ENCODE measurements at places on chromosomes 2 and 18.

GRCh38 chr2:236254674-236255073, 9.5 kb downstream of the ASB18 start:
- DNase-seq, result no peak

- DNase-seq, result no peak
Observed at GRCh38 chr18:13445241-13445897, 226.8 kb downstream of the LDLRAD4 start.

- DNase-seq, result peak; percentile 85
Observed at GRCh38 chr18:7812431-7813063, 245.4 kb downstream of the PTPRM start.

DNA sequence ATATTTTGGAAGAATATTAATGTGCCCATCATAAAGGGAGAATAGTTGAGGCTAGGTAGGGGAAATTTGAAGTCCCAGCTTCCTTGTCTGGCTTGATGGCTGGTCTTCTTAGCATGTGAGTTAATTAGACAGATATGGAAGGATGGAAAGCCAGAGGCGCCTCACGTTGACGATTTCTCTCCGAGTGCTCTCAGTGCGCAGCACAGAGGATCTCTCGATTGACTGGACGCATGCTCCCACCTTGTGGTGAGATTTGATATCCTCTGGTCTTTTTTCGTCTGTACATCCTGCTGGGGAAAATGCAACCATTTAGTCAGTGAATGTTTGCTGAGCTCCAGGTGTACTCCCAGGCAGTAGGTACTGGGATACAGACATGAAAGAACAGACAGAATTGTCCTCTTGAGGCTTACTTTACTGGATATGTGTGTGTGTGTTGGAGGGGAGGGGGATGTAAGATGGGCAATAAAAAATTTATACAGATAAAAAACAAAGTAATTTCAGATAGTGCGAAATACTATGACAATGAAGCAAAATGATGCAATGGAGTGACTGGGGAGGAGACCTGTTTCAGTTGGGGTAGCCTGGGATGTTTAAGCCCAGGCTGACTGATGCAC, 66.9 kb upstream of the ZNG1B start:
- DNase-seq, result peak; percentile 88

DNA sequence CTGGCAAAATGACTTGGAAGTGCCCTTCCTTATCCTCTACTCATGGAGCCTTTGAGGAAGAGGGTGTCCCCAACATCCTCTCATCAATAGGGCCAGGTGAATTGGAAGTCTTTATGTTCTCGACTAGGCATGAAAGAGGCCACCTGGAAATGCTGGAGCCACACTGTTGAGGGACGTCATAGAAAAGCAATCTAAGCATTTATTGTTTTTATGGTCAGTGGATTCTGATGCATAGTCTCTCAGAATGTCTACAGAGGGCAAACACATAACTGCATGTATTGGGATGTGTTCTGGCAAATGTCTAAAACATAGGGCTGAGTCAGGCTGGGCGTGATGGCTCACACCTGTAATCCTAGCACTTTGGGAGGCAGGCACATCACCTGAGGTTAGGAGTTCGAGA, 246.6 kb upstream of the SP5 start:
- no peak for DNase-seq

GRCh38 chr2:21728133-21728532, 604.4 kb downstream of the TDRD15 start:
- no peak for DNase-seq

- DNase-seq, result peak; percentile 16
Observed at GRCh38 chr2:117087535-117088291, 726.8 kb upstream of the DDX18 start.

GRCh38 chr2:216134958-216135541, 25.9 kb downstream of the XRCC5 start:
- DNase-seq, result no peak

GRCh38 chr2:3535794-3536681, 16.7 kb upstream of the ADI1 start:
- DNase-seq, result peak; percentile 92

- peak; percentile 71 for DNase-seq
Observed at GRCh38 chr2:234291765-234292204, 205.1 kb downstream of the ARL4C start.

GRCh38 chr2:33765122-33765521, 166.0 kb upstream of the FAM98A start:
- DNase-seq, result peak; percentile 66

- DNase-seq, result no peak
Observed at GRCh38 chr2:109527079-109527478, 86.7 kb downstream of the SEPTIN10 start.

DNA sequence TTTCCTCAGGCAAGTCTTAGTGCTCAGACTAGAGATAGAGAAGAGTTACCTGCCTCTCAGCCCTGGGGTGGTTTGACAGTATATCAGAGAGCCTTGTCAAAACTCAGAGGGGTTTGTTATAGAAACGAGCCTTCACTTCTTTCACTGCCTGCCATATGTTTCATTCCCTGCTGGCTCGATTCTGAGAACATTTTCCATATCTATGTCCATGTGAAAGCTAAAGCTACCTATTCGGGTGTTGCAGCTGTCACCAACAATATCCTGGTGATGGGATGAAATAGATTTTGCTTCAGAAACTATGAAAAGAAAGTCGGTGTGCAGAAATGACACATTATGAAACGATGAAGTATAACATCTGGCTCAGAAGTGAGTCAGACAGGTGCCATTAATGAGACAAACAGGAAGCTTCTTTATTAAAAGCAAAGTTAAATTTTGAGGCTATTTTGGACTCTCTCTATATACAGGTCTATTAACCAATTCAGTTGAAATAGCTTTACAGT, 56.1 kb upstream of the TANK start:
- DNase-seq, result no peak

GRCh38 chr2:54434229-54434628, 21.9 kb upstream of the SPTBN1 start:
- no peak for DNase-seq

- peak; percentile 93 for DNase-seq
Observed at GRCh38 chr2:102114851-102115497, 27.6 kb upstream of the IL1R1 start.

DNA sequence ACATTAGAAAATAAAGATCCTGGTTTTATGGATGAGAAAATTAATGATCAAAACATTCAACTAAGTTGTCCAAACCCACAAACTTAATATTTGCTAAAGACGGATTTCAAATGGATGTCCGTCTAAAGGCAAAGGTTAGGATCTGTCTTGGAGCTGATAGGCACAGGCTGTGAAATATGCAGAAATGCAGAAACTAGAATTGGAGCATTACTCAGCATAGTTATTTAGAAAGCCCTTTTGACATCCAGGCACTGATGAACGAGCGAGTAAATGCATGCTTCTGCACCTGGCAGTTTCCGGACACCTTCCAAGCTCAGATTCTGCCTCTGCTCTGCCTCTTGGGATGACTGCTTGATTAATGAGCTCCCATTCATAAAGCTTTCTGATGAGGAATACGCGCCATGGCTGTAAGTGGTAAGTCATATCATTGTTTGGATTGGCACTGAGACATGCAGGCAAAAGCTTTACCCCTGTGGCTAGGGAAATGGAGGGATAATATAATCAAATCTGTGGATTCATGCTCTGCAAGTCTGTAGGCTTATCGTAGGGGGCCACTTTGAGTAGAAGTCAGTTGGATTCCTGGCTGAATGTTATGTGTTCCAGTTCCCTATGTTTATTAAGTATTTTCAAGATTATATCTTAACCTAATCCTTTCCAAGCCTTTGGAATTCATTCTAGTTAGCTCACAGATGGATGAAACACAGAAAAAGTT, 2176.3 kb upstream of the CELF4 start:
- peak; percentile 72 for DNase-seq

- peak; percentile 36 for DNase-seq
Observed at GRCh38 chr2:188089901-188090300, 201.8 kb upstream of the GULP1 start.

GRCh38 chr18:8844721-8845148, 139.4 kb downstream of the MTCL1 start:
- peak; percentile 55 for DNase-seq

- no peak for DNase-seq
Observed at GRCh38 chr18:23137788-23138216, 2.5 kb downstream of the CABLES1 start.

- DNase-seq, result no peak
Observed at GRCh38 chr2:220212296-220213080, 585.1 kb downstream of the SLC4A3 start.

GRCh38 chr2:186302263-186302662, 183.8 kb upstream of the ZC3H15 start:
- DNase-seq, result no peak

DNA sequence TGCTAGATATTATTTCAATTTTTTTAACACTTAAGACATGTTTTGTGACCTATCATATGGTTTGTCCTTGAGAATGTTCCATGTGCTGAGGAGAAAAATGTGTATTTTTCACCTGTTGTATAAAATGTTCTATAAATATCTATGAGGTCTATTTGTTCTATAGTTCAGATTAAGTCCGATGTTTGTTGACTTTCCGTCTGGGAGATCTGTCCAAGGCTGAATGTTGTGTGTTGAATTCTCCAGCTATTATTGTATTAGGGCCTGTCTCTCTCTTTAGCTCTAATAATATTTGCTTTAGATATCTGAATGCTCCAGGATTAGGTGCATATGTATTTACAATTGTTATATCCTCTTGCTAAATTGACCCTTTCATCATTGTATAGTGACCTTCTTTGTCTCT, 144.1 kb downstream of the NYAP2 start:
- no peak for DNase-seq

GRCh38 chr2:54052825-54053718, 62.3 kb upstream of the ACYP2 start:
- DNase-seq, result no peak

- no peak for DNase-seq
Observed at GRCh38 chr2:206881708-206882410, 57.5 kb upstream of the CPO start.

DNA sequence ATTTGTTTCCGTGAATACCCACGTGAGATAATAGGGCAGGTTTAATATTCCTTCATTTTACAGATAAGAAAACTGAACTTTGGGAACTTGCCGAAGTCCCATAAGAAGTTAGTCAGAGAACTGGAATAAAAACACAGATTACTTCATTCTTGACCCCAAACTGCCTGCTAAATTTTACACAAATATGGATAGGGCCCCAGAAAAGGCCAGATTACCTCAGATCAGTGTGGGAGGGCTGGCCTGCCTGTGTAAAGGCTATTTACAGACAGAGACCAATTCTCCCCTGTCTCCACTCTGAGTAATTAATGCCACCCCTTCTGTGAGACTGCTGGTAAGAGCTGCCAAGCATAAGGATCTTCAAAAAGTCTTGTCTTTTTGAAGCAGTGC, 139.2 kb downstream of the MGAT5 start:
- no peak for DNase-seq

DNA sequence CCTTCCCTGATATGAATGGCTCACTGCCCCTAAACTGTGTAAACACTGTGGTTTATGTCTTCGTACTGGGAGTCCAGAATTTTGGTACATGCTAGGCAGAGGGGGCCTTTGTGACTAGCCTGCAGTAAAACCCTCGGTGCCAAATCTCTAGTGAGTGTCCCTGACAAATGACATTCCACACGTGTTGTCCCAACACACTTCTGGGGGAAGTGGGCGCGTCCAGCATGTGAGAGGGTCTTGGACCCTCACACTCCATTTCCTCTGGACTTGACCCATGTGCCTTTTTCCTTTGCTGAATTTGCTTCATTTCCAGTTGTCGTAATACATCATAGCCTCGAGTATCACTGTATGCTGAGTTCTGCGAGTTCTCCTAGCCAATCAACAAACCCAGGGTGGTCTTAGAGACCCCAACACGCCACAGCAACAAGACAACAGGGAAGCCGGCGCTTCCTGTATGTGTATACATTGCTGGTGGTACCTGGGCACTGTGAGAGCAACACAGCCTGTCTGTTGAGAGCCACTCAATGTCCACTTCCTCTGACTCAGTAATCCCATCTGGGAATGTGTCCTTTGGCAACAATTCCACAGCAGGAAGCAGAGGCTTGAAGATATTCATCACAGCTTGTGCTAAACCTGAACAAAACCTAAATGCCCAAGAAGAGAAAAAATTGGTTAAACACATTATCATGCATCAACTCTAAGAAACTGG, 26.9 kb upstream of the SLC66A3 start:
- DNase-seq, result peak; percentile 54

DNA sequence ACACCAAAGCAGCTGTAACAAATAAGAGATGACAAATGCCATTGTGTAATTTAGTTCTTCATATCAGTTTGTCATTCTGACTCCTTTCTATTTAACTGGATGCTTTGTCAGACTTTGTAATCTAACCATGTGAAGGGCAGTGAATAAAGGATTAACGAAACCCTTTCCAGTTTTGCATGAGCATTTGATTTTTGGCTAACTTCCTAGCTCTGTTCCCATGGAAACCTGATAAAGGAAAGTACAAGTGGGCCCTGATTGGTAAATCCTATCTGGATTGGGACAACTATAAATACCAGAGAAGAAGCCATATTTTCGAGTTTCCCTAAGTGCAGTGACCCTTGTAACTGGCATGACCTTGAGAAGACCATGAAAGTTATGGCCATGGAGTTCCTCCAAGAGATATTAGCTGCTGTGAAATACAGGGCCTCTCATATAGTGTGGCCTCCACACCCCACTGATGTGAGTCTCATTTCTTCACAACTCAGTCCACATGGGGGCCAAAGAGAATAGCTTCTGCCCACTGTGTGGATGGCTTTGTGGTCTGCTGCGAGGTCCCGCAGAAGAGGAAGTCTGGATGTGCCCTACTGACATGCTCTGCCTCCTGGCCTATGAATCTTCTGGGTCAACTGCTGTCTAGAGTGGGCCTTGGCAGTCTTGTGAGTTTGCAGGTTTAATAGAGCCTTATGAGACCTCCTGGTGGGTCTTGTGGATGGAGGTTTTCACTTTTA, 38.2 kb upstream of the CYP1B1 start:
- DNase-seq, result peak; percentile 85

GRCh38 chr2:88059979-88060906, 4.7 kb upstream of the KRCC1 start:
- DNase-seq, result peak; percentile 59

- no peak for DNase-seq
Observed at GRCh38 chr2:231433990-231434389, 30.3 kb downstream of the NCL start.

DNA sequence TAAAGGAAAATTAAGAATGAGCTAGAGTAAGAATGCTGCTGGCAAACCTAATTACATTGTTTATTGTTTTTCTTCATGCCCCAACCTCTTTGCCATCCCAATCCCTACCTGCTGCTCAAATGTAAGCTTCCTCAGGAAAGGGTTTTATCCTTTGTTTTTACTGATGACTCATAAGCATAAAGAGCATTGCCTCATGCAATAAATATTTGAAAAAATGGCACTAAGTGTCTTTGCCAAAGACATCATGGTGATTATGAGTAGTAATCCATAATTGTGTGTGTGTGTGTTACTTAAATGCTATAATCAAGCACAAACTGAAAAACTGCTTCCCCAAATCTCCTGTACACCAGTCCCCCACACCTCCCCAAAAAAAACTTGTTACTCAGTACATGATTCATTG, 53.4 kb downstream of the DNER start:
- DNase-seq, result peak; percentile 2

Data from astrocyte of the hippocampus (primary cell).